ENCODE measurements at places on chromosomes 4 and X. TPM values are rescaled to one million over a fixed set of nuclear protein-coding genes. Genes with fewer than 3 reads are reported as not detected.

The KLB gene
- not detected for total RNA-seq

- no peak overlapping the region for H3K4me3 ChIP-seq
- H3K27me3 ChIP-seq, result no peaks in the 10 kb centered on the region
- H3K36me3 ChIP-seq, result no peaks in the 10 kb centered on the region
- H3K27ac ChIP-seq, result no peak overlapping the region
- no peaks in the 10 kb centered on the region for H3K4me1 ChIP-seq
Observed at GRCh38 chrX:147679356-147680005, 232.2 kb upstream of the FMR1 start.

DNA sequence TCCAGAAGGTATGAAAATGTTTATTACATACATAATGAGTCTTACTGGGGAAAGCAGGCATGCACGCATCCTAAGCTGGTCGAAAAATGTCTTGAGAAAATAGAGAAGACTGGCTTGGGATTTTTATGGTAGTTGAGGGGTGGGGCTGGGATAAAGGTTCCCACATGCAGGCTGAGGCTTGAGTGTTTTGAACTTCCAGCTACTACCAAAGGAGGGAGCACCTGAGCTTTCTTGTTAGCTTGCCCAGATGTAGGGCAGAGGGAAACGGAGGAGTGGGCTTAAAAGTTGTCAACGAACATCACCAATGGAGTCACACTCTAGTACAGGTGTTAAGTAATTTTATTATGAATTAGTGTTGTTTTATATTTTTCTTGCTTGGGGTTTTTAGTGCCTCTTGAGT is 39.6 kb upstream of the SRPX start:
- no peak for DNase-seq
- no peaks in the 10 kb centered on the region for H3K4me1 ChIP-seq
- H3K27ac ChIP-seq, result no peak overlapping the region
- H3K27me3 ChIP-seq, result no peaks in the 10 kb centered on the region
- no peak overlapping the region for H3K4me3 ChIP-seq

The ADH4 gene
- not detected for total RNA-seq

GRCh38 chr4:146450524-146450923 is 71.2 kb downstream of the SLC10A7 start:
- peaks cover 23% of the 10 kb centered on the region for H3K36me3 ChIP-seq
- DNase-seq, result peak; percentile 27

DNA sequence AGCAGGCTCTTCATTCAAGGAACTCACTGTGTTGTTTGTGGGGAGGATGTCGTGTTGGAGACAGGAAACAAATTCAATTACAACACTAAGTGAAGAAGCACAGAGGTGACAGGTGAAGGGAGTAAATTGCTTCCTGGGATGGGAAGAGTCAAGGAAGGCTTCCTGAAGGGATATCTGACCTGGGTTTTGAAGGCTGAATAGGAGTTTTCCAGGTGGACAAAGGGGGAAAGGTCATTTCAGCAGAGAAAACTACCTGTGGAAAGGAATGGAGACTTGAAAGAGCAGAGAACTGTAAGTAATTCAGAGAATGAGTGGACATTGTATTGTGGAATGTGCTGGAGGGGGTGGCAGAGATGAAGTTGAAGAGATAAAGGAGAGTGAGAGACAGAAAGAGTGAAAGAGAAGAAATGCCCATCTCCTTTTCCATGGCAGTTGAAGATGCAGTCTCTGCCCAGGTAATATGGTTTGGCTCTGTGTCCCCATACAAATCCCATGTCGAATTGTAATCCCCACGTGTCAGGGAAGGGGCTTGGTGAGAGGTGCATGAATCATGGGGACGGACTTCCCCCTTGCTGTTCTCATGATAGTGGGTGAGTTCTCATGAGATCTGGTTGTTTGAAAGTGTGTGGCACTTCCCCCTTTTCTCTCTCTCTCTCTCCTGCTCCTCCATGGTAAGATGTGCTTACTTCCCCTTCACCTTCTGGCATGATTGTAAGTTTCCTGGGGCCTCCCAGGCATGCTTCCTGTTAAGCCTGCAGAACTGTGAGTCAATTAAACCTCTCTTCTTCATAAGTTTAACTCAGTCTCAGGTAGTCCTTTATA is 205.7 kb upstream of the BCOR start:
- H3K36me3 ChIP-seq, result no peaks in the 10 kb centered on the region
- H3K4me1 ChIP-seq, result peaks cover 26% of the 10 kb centered on the region
- no peak overlapping the region for H3K27ac ChIP-seq
- H3K27me3 ChIP-seq, result no peaks in the 10 kb centered on the region

DNA sequence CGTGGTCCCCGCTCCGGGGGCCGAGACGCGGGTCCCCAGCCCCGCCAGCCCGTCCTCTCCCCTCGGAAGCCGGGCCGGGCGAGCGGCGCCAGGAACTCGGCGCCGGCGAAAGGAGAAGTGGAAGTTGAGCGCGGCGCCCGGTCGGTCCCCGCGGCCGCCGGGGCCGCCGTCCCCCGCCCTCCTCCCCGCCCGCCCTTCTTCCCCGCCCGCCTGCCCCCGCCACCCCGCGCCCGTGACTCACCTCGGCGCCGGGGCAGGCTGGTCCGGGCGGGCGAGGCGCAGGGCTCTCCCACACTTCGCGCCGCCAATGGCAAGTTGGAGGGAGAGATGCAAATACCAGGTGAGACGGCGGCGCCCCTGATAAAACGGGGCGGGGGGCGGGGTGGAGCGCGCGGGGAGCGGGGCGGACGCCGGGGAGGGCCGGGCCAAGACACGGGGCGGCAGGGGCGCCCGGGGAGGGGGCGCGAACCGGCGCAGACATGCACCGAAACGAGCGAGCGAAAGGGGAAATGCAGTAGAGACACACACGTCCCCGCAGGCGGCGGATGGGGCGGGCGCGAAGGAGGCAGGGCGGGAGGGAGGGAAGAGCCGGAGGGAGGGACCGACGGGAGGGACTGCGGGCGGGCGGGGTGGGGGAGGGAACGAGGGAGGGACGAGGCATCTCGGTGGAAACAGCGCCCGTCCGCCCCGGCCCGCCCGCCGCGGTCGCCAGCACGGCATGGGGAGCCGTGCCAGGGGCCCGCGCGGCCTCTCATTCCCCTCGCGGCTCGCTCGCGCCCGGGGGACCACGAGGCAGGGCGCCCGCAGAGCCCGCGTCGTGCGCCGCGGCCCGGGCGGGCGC is at the start of gene ELF4:
ELF4 (minus strand) TSS at position 119 of the 841 bp plus-strand sequence. CDS start 29,167 bp downstream, outside the sequence.
- H3K4me3 ChIP-seq, result peak within 1 kb of the TSS; percentile 92
- no peaks in the 10 kb centered on the region for H3K27me3 ChIP-seq
- peaks cover 2% of the 10 kb centered on the region for H3K36me3 ChIP-seq
- peak; percentile 77 for DNase-seq

DNA sequence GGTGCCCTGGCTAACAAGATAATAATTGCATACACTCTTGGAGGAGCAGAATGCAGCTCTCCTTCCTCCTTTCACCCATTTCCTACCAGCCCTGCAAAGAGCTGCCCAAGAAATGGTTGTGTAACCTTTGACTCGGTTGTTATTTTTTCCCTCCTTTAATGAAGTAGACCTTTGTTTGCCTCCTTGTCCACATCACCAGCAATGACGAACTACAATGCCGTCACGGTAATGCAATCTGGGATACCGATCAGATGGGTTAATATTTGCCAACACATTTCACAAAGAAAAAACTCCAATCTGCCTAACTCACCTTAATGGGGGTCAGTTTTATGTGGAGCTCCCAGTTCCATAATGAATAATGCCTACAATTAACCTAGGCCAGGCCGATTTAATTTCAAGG is 32.0 kb downstream of the GPRIN3 start:
- H3K27me3 ChIP-seq, result no peaks in the 10 kb centered on the region
- H3K36me3 ChIP-seq, result peaks cover 20% of the 10 kb centered on the region
- DNase-seq, result no peak
- H3K4me1 ChIP-seq, result peaks cover 56% of the 10 kb centered on the region
- no peak overlapping the region for H3K4me3 ChIP-seq
